ENCODE measurements at places on chromosomes 1 and 21.

GRCh38 chr1:64196074-64196870 is 7.2 kb upstream of the UBE2U start:
- no peak for DNase-seq

DNA sequence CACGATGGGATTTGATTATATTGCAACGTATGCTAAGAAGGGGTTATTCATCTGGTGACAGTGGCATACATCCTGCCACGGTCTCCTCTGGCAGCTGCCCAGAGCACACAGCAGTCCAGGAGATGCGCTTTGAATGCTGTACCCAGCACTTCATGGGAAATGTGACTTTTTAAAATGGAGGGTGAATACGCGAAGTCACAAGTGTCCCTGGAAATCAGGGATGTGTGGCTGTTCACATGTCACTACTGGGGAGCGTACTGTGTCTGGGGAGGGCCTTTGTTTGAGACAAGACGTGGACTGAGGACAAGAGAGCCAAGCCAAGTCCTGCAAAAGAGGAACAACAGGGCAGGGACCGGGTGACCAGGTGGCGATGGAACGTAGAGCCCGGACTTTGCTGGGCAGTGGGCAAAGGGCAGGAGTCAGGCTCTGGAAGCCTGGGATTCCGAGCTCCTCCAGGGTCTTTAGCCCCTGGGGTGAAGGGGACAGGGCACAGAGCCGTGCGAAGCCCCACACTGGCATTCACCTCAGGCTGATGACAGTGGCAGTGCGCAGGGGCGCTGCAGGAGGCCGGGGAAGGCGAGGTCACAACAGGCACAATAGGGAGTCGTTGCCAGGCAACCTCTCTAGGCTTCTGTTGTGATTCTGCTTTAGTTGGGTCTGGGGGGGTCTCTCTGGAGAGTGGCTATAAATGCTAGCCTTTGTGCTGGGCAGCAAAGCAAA is 11.4 kb upstream of the ZBTB21 start:
- DNase-seq, result no peak

- no peak for DNase-seq
These were observed 50.1 kb downstream of the VPS13D start for GRCh38 chr1:12279728-12280464.

- no peak for DNase-seq
These were observed 31.4 kb downstream of the PODN start for GRCh38 chr1:53093451-53093754.

GRCh38 chr1:59123081-59123681 is 173.7 kb upstream of the FGGY start:
- no peak for DNase-seq

GRCh38 chr1:66290761-66291530 is 243.0 kb upstream of the SGIP1 start:
- no peak for DNase-seq

GRCh38 chr1:32780628-32781234 is 36.4 kb downstream of the YARS1 start:
- no peak for DNase-seq

- no peak for DNase-seq
These were observed 189.4 kb upstream of the FGGY start for GRCh38 chr1:59107516-59107915.

DNA sequence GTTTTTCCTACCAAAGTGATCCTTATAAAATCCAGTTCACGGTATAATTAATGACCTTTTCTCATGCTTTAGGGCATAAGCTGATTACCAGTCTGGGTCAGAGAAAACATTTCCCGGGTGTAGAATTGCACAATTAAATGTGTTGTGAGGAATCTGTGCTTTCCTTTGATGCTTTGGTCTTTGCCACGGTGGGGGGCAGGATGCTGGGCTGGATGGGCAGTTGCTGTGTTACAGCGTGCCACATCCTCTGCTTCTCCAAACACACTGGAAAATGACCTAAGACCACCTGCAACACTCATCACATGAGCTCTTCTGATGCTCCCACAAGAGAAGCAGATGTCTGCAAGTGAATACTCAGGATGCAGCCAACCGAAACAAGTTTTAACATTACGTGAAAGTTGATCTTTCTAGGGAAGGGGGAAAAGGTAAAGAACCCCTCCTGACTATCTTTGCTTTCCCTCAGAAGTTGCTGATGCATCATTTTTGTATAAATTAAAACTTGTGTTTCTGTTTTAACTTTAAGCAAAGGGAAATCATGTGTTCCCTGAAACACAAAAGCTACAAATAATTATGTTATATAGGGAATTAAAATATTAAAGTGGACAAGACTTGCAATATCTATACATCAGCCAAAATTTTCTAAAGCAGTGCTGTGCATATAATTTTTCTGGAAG is 515.3 kb upstream of the NR5A2 start:
- no peak for DNase-seq

GRCh38 chr1:3598051-3598491 is 13.2 kb downstream of the MEGF6 start:
- DNase-seq, result no peak

GRCh38 chr1:225700164-225700821 is 47.4 kb upstream of the ENAH start:
- no peak for DNase-seq

- no peak for DNase-seq
These were observed 124.6 kb downstream of the TRIM33 start for GRCh38 chr1:114386129-114387009.

GRCh38 chr1:112544751-112545150 is 36.0 kb downstream of the WNT2B start:
- DNase-seq, result no peak

- no peak for DNase-seq
These were observed 193.1 kb downstream of the RYR2 start for GRCh38 chr1:237235091-237235490.

- no peak for DNase-seq
These were observed 18.6 kb downstream of the NAV1 start for GRCh38 chr1:201557572-201557958.

- DNase-seq, result no peak
These were observed 7.6 kb upstream of the XKR8 start for GRCh38 chr1:27952147-27952546.

GRCh38 chr1:151060657-151061421 is 642 bp downstream of the MLLT11 start:
- DNase-seq, result no peak

DNA sequence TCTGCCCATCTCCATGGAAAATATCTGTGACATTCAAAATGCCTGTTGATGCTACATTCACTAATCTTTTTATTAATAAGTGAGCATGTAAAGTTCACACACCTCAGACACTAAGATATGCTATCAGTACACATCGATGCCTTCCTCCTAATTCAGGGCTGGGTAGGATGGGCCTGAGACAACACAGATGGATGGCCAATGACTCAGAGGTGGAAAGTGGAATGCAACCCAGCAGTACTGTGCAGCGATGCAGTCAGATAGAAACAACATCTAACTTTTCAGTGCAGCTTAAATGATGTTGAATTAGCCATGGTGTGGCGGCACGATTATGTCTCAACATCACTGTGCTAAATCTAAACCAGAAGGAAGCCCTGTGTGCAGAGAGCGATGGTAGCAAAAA is 161.6 kb upstream of the KCNJ15 start:
- no peak for DNase-seq

DNA sequence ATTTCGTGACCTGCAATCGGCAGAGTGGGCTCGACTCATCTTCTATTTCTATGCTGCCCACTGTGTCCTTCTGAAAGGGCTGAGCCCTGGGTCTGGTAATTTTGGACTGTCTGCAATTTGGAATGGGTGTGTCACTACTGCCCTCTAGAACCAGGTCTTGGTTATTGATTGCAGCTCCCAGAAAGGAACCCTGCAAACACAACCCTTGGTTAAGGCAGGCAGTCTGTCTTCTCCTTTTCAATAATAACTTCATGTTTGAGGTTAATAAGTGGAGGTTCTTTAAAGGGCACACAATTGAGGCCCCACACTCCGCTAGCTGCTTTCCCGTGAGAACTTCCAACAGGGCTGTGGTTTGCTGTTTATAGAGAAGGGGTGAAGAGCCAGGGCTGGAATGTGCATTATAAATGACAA is 79.9 kb upstream of the LYST start:
- DNase-seq, result no peak

GRCh38 chr1:45051005-45051772 is 39.1 kb downstream of the UROD start:
- no peak for DNase-seq

DNA sequence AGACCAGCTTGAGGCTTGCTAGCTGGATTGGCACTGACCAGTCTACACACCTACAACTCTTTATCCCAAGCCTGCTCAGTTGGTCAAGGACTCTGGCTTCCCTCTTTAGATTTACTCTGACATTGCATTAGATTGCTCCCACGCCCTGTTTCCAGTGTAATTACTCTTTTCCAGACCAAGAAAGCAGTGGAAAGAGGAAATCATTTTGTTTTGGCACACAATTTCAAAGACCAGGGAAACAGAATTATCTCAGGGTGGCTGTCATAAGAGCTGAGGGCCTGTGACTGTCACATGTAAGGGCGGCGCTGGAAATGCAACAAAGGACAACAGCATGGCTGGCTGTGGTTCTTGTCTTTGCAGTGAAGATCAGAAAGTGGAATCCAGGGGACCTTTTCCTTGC is 302.7 kb downstream of the HHAT start:
- no peak for DNase-seq

DNA sequence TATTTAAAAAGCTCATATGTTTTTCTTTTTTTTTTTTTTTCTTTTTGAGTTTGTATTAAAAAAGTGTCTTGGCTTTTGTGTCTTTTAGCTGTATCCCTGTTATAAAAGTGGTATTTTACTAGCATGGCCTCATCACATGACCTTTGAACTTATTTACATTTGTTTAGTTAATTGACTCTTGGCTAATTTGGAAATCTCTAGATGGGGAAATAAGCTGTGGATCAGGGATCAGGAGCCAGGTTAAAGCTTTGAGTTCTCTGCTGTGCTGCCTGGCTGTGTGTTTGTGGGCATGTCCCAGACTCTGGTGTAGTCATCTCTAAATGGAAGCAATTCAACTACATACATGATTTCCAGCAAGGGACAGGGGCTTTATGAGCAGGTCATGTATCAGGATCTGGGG is 56.5 kb downstream of the HHAT start:
- no peak for DNase-seq

- DNase-seq, result no peak
These were observed 694.1 kb downstream of the USP25 start for GRCh38 chr21:16423921-16424320.

DNA sequence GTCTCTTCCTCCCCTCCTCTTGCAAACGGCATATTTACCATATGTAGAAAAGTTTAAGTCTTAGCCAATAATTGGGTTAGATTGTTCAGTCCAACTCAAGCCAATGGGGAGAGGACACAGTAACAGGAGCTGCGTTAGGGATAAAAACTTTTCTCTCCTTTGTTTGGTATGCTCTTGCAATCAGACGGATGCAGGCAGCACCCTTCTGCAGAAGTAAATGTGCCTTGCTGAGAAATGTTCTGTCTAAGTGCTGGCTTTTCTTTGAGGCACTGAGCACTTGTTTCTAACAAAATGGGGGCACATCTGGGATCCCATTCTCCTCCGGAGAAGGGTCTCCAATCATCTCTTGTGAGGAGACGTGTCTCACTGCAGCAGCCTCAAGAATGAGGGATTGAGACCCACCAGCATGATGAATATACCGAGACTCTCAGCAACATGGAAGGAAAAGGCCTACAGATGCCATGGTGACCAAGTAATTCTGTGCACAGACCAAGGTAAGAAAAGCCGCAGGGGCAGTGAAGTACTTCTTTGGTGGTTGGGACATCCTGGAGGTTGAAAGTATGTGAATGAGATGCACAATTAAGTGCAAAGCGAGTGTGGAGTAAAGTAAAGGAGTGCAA is 20.7 kb upstream of the GNG4 start:
- DNase-seq, result no peak

DNA sequence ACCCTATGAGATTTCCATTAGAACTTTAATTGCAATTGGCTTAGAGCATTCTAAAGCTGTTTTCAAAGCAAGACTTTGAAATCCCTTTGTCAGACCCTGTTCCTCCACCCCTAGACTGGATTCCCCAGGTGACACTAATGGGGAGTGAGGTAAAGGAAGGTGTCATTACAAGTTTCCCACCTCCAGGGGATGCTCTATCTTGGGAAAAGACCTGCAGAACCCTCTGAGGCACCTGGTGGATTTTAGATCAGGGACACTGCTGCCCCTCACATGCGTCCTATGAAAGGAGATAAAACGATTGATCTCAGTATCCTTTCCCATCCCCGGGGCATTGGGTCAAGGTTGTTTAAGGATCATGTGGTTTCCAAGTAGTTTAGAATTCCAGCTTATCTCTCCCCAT is 80.3 kb upstream of the RGS4 start:
- DNase-seq, result no peak

GRCh38 chr1:40606978-40607377 is 58.5 kb downstream of the RIMS3 start:
- DNase-seq, result no peak

DNA sequence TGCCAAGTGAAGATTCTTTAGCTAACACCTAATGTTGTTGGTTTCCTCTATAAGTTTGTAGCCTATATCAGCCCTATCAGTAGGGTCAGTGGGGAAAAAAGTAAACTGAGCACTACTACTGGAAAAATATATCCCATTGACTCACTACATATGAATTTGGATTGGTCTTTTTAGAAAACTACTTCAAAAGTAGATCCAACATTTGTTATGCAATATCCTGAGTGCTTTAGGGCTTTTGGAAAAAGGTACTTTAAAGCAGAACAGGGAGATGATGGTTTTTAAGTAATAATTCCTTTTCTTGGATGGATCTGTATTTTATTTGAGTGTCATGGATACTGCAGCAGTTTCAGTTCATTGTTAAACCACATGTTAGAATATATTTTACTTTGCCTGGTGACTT is 7.1 kb downstream of the C1orf21 start:
- no peak for DNase-seq

- no peak for DNase-seq
These were observed 975.7 kb upstream of the ADGRL4 start for GRCh38 chr1:79982211-79982610.

DNA sequence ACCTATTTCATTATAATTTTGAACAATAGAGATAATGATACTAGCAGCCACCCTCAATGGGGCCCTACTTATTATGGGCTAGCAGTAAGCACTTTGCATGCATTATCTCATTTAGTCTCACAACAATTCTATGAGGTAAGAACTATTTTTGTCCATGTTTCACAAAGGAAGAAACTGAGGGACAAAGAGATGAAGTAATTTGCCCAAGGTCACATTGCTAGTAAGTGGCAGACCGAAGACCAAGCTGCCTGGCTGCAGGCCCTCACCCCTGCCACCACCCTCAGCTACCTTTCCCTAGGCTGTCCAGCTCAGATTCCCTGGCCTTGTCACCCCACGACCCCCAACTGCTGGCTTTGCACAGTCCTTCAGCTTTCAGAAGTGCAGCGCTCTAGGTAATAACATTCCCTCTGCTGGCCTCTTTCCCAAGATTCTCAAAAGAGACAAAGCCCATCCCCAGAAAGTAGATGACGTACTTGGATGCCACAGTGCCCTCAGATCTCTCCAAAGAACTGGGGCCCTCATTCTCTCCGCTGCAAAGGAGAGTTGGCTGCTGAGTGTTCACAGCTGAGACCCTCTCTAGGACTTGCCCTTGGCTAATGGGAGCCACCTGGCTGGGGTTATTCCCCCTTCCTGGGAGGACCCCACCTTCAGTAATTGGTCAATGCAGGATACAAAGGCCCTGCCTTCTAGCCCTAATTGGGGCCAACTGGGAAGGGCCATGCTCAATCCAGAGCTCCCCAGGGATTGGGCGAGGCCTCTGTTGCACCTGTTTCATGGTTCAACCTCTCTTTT is 39.5 kb downstream of the IRF2BP2 start:
- no peak for DNase-seq

All from stimulated activated CD4-positive, alpha-beta T cell treated with anti-CD3 and anti-CD28 coated beads, Interleukin-4, amount 100 ng/mL, for 4 hours (primary cell).